GM23248 (cell line): ENCODE measurements at places on chromosomes 6 and 20. TPM values are rescaled to one million over a fixed set of nuclear protein-coding genes. Genes with fewer than 3 reads are reported as not detected.

GRCh38 chr6:136226674-136227377, 23.3 kb downstream of the MTFR2 start:
- H3K4me3 ChIP-seq, result peak overlapping the region; percentile 61
- H3K27me3 ChIP-seq, result no peaks in the 10 kb centered on the region
- H3K27ac ChIP-seq, result no peak overlapping the region
- H3K36me3 ChIP-seq, result no peaks in the 10 kb centered on the region

TMEM244 gene
- not detected in 2 replicates for total RNA-seq

LAMA5 gene
- total RNA-seq, result 4.5 and 13.9 TPM in 2 replicates

GRCh38 chr6:105795913-105796517, 290.1 kb upstream of the PRDM1 start:
- no peak overlapping the region for H3K4me3 ChIP-seq
- peak; percentile 36 for DNase-seq
- no peaks in the 10 kb centered on the region for H3K27me3 ChIP-seq
- H3K36me3 ChIP-seq, result no peaks in the 10 kb centered on the region
- no peak overlapping the region for H3K27ac ChIP-seq

DNA sequence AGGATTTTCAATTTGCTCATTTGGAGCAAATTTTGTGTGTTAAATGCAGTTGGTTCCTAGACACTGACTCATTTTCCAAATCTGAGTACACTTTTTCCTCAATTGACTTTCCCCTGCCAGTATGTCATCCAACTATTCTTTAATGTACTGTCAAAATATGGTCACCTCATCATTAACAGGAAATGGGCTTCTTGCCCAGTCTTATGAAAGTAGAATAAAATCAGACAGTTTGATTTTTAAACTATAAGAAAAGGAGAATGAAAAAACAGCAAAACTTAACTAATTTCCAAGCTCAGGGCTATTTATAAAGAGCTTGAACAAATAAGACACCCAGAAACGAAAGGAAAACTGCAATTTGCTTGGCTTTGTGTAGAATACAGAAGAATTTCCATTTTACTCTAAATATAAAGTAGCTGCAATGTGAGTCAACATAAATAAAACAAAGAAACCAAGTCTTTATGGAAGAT, 43.7 kb upstream of the RAB23 start:
- H3K4me1 ChIP-seq, result peaks cover 71% of the 10 kb centered on the region
- H3K36me3 ChIP-seq, result no peaks in the 10 kb centered on the region
- peak overlapping the region; percentile 81 for H3K27ac ChIP-seq
- H3K4me3 ChIP-seq, result peak overlapping the region; percentile 53
- H3K27me3 ChIP-seq, result no peaks in the 10 kb centered on the region
- DNase-seq, result peak; percentile 72

DNA sequence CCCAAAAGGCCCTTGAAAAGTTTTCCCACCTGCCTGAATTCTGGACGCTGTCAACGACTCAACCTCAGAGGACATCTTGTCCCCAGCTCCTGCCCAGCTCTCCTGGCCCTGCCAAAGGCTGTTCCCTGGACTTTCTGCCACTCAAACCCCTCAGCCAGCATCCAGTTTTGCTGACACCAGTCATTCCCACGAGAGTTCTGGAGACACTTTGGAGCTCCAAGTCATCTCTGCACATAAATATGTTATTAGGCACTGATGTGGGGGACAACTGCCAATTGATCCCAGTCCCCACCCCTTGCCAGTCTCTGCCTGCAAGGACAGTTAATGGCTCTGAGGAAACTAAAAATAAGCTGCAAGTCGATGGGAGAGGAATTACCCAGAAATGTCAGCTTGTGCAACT, 38.9 kb upstream of the KCNB1 start:
- H3K27ac ChIP-seq, result no peak overlapping the region
- H3K4me1 ChIP-seq, result no peaks in the 10 kb centered on the region
- peaks cover 60% of the 10 kb centered on the region for H3K36me3 ChIP-seq
- no peaks in the 10 kb centered on the region for H3K27me3 ChIP-seq

GRCh38 chr20:48339190-48339985, 488.4 kb downstream of the PREX1 start:
- peak; percentile 75 for DNase-seq
- H3K27me3 ChIP-seq, result peaks cover 11% of the 10 kb centered on the region
- no peaks in the 10 kb centered on the region for H3K36me3 ChIP-seq
- peak overlapping the region; percentile 14 for H3K4me3 ChIP-seq
- peaks cover 8% of the 10 kb centered on the region for H3K4me1 ChIP-seq
